CD8-positive, alpha-beta memory T cell (primary cell): ENCODE measurements at places on chromosomes 7 and 10. TPM values are rescaled to one million over a fixed set of nuclear protein-coding genes. Genes with fewer than 3 reads are reported as not detected.

DNA sequence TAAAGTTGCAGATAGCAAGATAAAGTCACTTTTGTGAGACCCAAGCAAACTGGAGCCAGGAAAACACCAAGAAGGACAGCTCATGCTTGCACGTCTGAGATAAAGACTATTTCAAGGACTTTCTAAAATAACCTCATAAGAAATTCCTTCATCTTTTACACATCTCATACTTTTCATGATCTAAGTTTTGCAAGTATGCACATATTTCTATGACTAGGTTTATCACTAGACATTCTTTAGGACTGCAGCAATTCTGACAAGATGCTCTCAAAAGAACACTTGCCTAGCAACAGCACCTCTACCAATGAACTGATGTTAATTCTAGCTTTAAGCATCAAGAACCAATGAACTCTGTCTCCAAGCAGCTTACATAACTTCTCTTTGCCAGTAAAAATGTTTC, 457.6 kb downstream of the SEMA3D start:
- no peak for DNase-seq

- DNase-seq: no peak
Observed at GRCh38 chr10:26214004-26214403, 2.6 kb upstream of the GAD2 start.

DNA sequence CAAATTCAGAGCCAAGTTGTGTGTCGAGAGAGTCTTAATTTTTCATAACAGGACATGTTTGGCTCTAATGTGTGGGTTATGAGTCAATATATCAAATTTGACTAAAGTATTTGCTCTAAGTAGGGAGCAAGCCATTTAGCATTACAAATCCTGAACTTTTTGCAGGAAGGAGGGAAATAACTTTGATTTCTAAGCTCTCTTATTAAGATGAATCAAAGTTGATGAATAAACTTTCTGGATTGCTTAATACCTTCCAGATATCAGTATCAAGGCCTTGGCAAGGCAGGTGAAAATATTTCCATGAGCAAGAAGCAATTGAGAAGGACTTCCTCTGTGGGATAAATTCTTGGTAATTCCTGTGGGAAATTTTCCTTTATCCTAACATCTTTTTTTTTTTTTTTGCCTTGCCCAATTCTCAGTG, 258.8 kb downstream of the AHR start:
- no peak for DNase-seq

DNA sequence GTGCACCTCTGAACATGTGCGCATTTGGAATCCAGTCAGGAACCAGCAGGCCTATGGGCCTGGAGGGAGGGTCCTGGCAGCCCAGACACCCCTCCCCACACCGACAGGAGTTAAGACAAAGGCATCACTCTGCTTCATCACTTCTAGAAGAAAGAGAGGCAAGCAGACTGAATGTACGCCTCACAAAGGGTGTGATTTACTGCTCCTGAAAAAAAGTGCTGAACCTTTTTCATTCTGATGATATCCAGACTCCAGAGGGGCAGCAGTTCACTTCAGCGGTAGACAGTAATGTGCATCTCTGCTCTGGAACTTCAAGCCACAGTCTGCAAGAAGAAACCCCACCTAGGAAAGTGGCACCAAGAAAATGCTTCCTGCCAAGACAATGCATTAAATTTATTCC, 88.2 kb upstream of the TMEM72 start:
- no peak for DNase-seq

DNA sequence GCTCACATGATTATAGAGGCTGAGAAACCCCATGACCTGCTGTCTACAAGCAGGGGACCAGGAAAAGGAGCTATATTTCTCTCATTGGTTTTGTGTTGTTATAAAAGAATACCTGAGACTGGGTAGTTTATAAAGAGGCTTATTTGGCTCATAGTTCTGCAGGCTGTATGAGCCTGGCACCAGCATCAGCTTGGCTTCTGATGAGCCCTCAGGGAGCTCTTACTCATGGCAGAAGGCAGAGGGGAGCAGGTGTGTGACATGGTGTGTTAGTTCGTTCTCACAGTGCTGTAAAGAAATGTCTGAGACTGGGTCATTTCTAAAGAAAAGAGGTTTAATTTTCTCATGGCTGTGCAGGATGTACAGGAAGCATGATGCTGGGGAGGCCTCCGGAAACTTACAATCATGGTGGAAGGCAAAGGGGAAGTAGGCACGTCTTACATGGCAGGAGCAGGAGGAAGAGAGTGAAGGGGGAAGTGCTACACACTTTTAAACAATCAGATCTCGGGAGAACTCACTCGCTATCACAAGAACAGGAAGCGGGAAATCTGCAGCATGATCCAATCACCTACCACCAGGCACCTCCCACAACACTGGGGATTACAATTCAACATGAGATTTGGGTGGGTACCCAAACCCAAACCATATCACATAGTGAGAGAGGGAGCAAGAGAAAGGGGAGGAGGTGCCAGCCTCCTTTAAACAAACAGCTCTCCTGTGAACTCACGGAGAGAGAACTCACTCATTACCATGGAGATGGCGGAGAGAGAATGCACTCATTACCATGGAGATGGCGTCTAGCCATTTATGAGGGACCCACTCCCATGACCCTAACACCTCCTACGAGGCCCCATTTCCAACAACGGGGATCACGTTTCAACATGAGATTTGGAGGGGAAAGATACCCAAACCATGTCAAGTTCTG, 133.4 kb downstream of the JCAD start:
- no peak for DNase-seq

- DNase-seq: no peak
Observed at GRCh38 chr10:129343141-129343540, 123.9 kb upstream of the MGMT start.

CLCN1 gene
- not detected for polyA plus RNA-seq

SYT15B gene
- not detected for polyA plus RNA-seq
